NK-92 treated with Interleukin-12 subunit alpha and Interleukin-12 subunit beta, amount 100 ng/mL, for 24 hours (cell line): ENCODE measurements at places on chromosomes 6 and 20.

- no peak for DNase-seq
Measured at GRCh38 chr6:79377047-79377446, 142.6 kb upstream of the HMGN3 start.

DNA sequence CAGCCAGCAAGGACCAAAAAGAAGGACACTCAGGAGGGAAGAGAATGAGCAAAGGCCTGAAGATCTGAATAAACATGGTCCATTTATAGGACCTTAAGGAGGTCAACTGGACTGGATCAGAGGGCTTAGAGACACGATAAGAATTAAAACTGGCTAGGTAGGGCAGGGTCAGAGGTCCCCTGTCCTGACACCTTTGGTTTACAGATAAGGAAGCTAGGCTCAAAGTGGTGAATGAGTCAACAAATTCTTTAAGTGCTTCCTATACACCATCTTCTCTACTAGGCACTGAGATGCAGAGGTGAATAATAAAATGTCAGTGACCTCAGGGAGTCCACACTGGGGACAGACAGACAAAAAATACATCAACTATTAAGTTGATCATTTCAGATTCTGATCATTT lies 70.3 kb downstream of the HIVEP2 start:
- DNase-seq, result no peak

DNA sequence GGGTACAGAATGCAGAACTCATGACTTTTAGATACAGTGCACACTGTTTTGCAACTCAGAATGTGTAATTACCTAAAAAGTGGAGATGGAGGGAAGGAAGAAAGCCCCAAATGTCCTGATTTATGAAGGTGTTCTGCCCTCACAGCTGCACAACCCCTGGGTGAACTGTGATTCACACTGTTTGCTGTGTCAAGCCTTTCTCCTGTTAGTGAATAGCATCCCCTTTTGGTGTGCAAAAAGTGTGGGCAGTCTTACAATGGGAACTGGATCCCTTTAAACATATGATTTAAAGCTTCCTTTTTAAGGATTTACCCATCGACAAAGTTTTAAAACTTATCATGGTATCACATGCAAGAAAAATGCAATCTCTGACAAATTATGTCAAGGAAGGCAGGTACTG lies 633.4 kb upstream of the EPHA7 start:
- no peak for DNase-seq

GRCh38 chr6:144063246-144063743 lies 32.1 kb downstream of the SF3B5 start:
- DNase-seq, result no peak

- DNase-seq, result no peak
Measured at GRCh38 chr6:40000964-40001515, 66.8 kb upstream of the MOCS1 start.

DNA sequence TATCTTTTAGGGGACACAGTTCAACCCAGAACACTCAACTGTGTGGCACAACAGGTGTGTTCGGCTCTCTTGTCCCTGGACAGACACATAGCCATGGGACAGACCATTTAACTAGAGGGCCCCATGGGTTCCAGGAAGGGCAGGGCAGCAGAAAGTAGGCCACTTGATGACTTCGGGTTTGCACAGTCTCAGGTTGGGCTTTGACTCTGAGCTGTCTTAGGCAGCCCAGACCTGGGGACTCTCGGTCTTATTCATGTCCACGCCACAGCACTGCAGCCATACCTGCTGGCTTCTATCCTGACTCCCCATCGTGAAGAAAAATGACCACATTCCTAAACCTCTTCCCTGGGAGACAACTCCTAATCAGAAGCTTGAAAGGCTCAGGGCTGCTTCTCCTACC lies 146.1 kb upstream of the AKAP12 start:
- DNase-seq, result no peak

DNA sequence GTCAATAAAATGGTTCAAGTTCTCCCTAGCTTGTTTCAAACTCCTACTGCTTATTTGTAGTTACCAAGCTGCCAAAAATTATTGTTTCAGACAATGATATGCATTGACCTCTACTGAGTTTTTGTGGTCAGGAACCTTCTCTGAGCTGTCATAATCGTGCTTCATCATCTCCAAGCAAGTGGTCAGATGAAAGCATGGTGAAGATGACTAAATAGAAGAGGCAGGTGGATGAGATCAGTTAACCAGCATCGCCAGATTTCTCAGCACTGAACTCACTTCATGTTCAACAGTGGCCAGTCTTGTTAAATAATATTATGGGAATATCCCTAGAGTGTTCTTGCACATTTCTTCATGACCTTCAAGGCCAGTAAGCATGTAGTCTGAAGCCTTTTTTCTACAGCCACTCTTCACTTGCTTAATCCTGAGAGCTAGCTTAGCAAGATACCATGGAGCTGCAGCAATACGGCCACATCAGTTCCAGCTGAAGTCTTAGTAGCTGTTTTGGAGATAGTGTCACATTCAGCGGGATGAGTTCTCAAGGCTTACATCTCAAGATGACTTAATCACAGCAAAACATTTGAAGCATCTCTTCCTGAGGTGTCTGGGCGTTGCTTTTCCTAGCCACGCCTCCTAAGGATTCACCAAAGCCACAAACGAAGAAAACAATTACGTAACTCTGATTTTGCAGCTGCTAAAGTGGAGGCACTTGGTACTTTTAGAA lies 101.6 kb upstream of the TMEM30A start:
- DNase-seq, result no peak

DNA sequence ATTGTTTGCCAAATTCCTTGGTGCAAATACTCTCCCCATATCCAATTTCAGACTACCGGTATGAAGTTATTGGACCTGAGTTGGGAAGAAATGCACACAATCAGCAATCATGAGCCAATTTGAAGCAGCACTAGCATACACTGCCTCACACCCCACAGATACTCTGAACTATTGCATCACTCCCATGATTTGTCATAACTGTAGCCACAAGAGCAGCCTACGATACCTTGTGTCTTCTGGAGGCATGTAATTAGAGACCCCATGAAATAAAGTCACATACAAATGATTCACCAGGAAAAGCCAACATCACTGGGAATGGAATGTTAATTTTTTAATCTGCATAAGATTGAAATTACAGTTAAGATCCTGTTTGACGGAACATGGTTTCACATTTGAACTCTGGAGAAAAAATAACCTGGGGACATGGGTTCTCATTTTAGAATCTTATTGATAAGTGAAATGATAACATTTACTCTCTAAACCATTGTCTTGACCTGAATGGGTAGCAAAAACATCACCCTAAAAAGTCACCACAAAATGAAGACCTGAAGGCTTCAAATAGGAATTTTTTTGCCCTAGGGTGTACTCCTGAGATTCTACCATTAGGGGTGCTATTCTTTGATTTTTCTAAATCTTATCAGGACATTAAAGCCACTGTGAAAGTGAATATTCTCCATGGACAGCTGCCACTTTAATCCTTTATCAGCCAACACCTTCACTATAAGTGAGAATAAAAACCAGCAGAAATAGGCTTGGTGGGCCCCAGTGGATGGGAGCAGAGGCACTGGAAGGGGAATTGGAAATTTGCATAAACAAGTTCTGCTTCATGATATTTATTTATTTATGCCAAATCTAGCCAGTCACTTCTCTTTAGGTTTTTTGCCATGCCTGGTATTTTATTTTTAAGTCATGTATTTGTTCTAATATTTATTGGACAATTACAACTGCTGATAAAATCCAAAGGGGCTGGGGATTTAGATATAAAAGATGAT lies 34.5 kb upstream of the HBS1L start:
- peak; percentile 27 for DNase-seq

- DNase-seq, result no peak
Measured at GRCh38 chr6:128206610-128207426, 306.0 kb upstream of the THEMIS start.

DNA sequence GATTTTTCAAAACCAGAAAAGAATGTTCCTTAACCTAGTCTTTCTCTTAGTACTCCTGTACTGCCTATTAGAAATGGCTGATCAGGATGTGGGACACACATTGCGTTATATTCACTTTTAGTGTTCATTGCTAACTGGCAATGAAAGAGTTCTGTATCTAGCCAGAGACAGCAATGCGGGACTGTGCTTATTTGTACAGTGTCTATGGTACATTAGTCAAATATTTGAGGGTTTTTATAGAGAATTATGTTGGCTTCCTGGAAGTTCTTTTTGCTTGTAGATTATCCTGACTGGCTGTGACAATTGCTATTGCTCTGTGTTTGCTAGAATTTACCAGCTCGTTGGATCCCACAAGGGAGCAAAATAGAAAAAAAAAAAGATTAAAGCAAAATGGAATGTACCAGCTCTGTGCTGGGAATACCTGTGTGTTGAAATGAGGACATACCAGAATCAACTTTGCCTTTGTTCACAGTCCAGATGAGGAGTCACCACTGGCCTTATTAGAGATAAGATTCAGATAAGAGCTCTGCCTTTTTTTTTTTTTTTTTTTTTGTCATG lies 22.4 kb upstream of the IFNGR1 start:
- no peak for DNase-seq
